ENCODE measurements at places on chromosomes 4 and X.
A peak's percentile ranks its signal among the peaks of the same experiment; 100 is the strongest.

- no peak for DNase-seq
Measured at GRCh38 chr4:70425306-70425705, 27.6 kb downstream of the OPRPN start.

DNA sequence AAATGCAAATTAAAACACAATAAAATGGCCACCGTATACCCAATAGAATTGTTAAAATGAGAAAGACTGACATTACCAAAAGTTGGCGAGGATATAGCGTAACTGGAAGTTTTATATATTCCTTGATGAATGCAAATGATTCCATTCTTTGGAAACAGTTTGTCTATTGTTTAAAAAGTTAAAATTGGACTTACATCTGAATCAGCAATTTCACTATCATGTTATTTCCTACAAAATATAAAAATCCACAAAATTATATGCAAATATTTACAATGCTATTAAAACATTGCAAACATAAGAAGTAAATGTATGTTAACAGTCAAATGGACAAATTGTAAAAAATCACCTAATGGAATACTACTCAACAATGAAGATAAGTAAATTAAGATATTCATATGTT, 852.2 kb upstream of the NDST4 start:
- no peak for DNase-seq

GRCh38 chr4:53348046-53348445, 17.8 kb downstream of the SCFD2 start:
- DNase-seq: no peak

GRCh38 chr4:174147863-174148262, 135.6 kb downstream of the FBXO8 start:
- no peak for DNase-seq

DNA sequence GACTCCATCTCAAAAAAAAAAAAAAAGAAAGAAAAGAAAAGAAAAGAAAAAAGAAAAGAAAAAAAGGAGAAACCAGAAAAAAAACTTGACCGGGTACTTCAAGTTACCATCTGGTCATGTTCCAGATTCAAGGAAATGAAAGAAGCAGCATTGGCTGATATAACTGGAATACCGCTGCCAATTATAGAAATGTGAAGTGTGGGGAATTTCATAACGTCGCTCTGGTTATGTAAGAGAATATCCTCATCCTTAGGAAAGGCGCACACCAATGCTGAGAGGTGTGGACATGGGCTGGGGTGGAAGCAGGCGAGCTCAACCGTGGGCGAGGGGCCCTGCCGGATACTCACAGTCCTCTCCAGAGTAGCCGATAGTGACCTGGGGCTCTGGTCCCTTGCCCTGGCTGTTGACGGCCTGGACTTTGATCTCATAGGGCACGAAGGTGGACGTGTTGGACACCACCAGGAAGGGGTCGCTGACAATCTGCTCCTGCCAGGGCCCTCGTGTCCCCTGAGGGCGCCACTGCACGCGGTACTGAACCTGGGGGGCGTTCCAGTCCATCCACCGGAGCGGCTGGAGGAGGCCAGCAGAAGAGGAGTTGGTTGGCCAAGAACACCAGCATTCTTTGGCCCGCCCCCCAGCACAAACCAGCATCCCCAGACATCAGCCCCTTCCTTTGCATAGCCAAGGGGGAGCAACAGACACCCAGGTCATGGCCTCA, 19.5 kb downstream of the L1CAM start:
- no peak for DNase-seq

GRCh38 chrX:29299684-29300083, 712.4 kb downstream of the IL1RAPL1 start:
- DNase-seq: peak; percentile 33

GRCh38 chr4:148007314-148007760, 275.4 kb downstream of the ARHGAP10 start:
- no peak for DNase-seq

DNA sequence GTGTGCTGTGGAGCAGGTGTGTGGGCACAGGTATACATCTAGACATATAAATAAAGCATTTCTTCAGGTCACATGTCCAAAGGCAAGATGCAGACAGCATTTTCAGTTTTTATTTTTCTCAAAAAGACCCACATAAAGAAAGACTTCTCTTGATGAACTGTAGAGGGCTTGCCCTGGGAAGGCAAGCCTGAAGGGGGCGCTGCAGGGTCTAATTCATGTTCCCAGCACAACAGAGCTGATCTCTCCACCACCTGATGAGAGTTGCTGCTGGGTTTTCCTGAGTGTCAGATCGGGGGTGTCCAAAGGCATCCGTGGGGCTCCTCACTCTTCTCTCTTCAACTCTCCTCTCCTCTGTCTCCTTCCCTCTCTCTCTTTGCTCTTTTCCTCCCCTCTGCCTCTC, 26.6 kb downstream of the ADRA2C start:
- DNase-seq: no peak

- no peak for DNase-seq
Measured at GRCh38 chrX:147675819-147676218, 235.9 kb upstream of the FMR1 start.

GRCh38 chr4:153332936-153333335, 11.6 kb upstream of the MND1 start:
- no peak for DNase-seq

DNA sequence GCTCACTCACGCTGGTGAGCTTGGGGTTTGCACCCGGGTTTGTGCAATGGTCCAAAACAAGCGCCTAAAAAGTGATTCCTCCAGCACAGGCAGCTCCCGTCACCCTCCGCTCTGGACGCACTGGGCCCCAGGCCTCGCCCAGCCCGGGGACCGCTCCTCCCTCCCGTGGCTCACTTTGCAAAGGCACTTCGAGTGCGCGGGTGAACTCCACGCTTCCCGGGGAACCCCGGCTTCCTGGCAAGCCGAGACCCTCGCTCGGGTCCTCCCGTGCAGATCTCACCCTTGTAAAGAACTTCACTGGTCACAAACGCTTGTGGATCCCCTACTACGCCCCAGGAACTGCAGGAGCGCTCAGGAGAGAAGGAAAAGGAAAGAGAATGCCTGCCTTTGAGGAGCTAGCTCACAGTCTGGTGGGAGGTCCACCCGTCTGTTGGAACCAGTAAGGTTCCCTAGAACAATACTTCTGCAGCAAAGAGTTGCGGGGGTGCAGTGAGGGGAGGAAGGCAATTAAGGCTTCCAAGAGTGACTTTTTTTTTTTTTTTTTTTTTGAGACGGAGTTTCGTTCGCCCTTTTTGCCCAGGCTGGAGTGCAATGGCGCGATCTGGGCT, at the start of gene CTPS2:
CTPS2 (minus strand) TSS at position 122 of the 608 bp plus-strand sequence. CDS start 9,767 bp downstream, outside the sequence.
- peak; percentile 32 for DNase-seq

DNA sequence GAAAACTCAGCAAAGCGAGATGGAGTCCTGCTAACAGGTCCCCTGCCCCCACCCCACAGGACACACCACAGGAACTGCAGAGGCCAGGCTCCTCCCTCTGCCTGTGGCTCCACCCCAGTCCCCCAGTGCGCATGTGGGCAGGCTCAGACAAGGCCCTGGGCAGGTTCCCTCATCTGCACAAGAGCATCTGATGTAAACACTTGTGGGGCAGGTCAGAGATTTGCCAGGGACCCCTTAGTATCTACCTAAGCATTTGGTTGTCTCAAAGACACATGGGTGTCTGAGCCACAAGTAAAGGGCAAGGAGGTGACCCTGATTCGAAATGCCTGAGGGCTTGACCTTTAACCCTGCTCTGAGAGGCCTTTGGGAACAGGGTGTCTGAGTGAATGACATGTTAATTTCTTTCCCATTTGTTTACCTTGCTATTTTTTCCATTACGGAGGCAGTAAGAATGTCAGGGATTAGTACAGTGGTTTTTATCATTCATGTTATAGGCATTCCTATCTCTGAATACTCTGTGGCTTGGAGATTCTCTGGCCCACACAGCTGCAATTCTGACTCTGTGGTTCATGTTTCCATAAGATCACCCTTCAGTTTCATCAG, 85.3 kb downstream of the ZNF518B start:
- no peak for DNase-seq

DNA sequence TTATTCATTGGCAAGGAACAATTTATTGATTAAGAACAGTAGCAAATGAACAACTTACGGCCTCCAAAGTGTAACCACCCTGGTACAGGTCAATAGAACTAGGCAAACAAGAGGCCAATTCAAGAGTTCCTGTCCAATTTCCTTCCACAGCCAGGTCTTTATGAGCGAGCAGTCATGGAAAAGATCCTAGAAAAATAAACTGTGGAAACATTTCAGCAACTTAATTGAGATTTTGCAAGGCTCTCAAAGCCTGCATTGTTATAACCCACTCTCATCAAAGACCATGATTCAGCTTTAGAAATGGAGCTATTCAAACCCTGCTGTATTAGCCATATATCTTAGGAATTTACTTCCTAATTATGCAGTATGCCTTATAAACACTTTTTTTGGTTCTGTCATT, 43.6 kb downstream of the UNC5C start:
- no peak for DNase-seq

- no peak for DNase-seq
Measured at GRCh38 chr4:159451006-159451405, 348.1 kb downstream of the RAPGEF2 start.

Data from NCI-H510A (cell line).